ENCODE measurements at places on chromosomes 13 and 19.

DNA sequence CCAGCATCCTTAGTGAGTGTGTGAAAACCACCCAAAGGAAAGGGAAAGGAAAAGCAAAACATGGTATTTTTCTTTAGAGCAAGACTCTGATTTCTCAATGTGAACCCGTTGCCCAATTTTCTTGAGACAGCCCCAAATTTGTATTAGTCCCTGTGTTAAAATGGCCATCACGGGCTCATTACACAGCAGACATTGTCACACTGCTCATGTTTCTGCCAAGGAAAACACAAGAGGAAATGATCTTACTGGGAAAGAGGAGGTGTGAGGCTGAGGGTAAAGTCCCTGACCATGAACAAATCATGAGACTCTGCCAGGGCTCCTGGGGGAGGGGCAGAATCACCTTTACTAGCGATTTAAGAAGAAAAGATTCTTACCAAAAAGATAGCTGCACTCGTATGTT is 54.4 kb downstream of the FAM124A start:
- no peak for DNase-seq

- no peak for DNase-seq
Measured at GRCh38 chr13:31012655-31013024, 80.2 kb downstream of the TEX26 start.

DNA sequence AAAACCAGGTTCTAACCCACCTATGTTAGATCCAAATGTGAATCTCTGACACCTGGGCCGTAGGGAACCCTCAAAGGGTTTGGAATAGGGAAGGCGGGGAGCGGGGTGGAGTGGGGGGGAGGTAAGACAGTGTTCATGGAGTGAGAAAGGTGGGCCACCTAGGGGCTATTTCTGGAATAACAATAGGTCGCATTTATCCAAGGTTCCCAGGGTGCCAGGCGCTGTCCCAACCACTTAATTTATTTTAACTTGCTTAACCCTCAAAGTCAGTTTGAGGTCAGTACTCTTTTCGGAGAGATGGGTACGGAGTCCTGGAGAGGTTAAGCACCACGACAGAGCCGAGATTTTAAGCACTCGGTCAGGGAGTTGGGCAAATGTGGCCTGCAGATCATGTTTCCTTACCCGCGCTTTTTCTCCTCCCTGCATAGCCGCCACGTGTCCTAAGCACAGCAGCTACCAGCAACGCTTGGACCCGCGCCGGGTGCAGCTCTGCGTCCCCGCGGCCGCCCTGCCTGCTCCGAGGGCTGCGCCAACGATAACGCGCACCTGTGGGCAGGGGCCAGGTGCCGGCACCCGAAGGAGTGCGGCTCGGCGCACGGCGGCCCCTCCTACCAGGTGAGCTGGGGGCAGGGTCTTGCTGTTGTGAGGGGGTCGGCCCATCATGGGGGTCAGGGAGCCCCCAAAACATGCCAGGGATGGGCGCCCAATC is 25.0 kb upstream of the FXYD3 start:
- DNase-seq, result peak; percentile 51

GRCh38 chr19:38852231-38853044 is 2.7 kb upstream of the HNRNPL start:
- DNase-seq, result peak; percentile 68

- no peak for DNase-seq
Measured at GRCh38 chr13:73055813-73056564, 2.8 kb upstream of the KLF5 start.

GRCh38 chr19:50434525-50434924 is 1.8 kb downstream of the MYBPC2 start:
- no peak for DNase-seq

DNA sequence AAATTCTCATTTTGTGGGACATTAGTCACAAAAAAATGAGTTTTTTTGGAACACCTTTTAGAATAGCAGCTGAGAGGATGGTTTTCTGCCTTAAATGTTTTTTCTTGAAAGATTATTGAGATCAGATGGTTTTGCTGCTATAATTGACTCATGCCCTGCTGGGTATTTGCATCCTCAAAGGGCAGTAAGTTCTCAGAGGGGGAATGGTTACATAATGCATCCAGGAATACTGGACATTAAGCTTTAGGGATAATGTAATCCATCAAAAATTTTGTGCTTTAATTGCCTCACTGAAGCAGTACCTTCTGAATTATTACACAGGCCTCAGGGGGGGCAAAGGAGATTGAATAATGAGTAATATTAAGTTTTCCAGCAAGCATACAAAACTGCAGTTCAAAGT is 866.3 kb upstream of the SPRY2 start:
- no peak for DNase-seq

All from thyroid gland (tissue), 4 donors.